Hematopoietic multipotent progenitor cell treated with erythropoietin and hydrocortisone succinate and interleukin-3 and kit ligand, for 6 days (in vitro differentiated cells): ENCODE measurements at places on chromosomes 5 and 9.

DNA sequence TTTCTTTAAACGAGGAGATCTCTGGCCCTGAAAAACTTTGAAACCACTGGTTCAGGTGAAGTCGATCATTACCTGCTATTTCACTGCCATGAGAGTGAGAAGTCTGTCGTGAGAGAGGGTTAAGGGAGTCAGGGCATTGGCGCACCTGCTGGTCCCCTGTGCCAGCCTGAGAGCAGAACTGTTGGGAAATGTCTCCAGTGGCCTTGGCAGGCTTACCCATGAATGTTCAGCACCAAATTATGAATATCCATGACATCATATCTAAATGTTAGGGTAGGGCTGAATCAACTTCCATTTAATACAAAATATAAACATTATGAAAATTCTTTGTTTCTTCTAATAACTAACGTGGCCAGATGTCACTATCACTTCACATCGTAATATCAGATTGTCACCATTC lies 379.3 kb downstream of the KDM4C start:
- DNase-seq: no peak

DNA sequence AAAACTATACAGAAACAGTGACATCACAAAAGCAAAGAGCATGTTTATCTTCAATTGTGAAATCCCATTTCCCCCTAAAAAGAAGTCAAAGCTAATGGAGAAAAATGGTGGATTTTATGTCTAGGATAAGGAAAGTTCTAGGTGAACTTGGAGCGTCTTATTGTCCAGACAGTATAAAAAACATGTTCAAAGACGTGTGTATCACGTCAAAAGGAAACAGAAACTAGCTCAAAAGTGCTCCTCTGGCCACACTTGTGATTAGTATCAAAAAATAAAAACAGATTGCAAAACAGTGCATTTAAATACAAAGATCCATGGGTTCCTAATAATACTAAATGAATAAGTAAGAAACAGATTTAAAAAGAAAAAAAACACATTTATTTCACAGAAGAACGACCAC lies 568.9 kb downstream of the ANXA1 start:
- no peak for DNase-seq

DNA sequence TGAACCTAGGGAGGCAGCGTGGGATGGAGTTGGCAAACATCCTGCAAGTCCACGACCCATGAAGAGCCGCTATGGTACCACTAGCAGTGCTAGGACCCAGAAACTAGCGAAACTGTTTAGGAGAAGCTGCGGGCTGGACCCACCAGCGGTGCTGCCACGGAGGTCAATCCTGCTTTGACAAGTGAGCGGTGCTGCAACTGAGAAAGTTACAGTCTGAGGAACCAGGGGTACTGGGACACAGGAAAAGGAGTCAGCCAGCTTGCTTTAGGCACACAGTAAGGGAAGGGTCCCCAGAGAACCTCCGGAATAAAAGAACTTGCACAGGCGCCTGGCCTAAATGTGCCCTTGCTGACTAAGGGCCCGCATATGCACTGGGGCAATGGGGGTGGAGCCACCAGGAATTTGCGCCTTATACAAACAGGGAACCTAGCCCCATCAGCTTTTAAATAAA lies 23.6 kb upstream of the ANXA2R start:
- DNase-seq: no peak

GRCh38 chr5:61307191-61307590 lies 24.9 kb upstream of the ZSWIM6 start:
- no peak for DNase-seq

DNA sequence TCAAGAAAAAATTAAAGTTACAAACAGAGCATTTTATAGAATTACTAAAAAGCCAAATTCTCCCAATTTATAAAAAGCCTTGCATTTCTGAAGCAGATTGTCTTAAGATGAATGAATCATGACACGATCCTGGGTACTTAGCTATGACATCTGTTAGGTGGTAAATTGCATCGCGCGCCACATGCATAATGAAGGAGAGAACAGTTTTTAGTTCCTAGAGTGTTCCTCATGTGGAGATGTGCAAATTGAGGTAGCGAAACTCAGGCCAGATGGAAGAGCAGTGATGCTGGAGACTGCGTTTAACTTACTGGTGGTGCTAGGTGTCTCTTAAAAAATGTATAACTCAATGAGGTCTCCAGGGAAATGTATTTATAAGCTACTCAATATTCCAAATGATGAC lies 516.1 kb downstream of the EFNA5 start:
- DNase-seq: no peak

- no peak for DNase-seq
Observed at GRCh38 chr5:180959661-180960060, 29.0 kb upstream of the BTNL3 start.

GRCh38 chr5:32506799-32507198 lies 62.3 kb upstream of the ZFR start:
- DNase-seq: no peak

DNA sequence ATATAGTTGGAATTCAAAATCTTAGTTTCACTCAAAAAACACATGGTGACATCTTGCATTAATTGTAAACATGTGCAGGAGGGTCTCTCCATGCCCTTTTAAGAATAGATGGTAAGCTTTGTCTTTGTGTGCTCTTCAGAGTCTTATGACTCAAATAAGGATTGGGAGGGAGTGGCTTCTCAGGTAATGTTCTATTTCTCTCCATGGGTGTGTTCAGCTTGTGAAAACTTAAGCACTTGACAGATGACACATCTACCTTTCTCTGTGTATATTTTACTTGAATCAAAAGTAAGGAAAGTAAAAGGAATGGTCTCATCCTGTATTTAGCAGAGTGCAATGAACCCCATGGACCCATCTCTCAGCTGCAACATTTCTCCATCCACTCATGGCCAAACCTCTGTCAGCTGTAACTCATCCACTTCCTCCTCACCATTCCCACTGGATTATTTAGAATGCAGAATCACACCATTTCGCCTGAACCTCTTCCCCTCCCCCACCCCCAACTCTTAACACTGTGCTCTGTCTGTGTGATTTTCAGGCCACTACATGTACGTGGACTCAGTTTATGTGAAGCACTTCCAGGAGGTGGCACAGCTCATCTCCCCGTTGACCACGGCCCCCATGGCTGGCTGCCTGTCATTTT lies 82.1 kb downstream of the MAMDC2 start:
- DNase-seq: no peak

GRCh38 chr5:140965905-140966292 lies 377 bp upstream of the PCDHAC2 start:
- no peak for DNase-seq

GRCh38 chr9:68933434-68934328 lies 80.2 kb downstream of the PRKACG start:
- no peak for DNase-seq

- DNase-seq: no peak
Observed at GRCh38 chr9:122307925-122308324, 43.2 kb downstream of the MRRF start.

DNA sequence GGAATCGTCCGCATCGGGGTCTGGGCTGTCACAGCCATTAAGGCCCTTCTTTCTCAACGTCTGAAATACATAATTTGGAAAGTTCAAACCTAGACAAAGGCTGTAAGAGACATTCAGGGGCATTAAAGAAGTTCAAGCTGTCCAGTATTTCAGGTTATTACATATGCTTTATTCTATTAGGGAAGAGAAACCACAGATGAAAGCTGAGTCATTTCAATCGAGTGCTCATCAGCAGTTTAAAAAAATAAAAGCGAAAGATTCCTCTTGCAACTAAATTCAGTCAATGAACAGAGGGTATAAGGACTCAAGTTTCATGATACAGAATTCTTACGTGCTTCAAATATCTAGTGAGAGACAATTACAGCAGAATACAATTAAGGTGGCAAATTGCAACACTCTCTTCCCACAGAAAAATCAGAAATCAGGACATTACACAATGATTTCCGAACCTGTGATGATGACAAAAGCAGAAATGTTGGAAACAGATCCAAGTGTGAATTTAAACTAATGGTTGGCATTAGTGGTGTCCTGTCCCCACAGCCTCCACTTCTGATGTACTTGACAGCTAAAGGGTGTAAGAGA lies 121.6 kb downstream of the MEF2C start:
- no peak for DNase-seq

- DNase-seq: no peak
Observed at GRCh38 chr5:74638544-74638969, 2.0 kb downstream of the ENC1 start.

DNA sequence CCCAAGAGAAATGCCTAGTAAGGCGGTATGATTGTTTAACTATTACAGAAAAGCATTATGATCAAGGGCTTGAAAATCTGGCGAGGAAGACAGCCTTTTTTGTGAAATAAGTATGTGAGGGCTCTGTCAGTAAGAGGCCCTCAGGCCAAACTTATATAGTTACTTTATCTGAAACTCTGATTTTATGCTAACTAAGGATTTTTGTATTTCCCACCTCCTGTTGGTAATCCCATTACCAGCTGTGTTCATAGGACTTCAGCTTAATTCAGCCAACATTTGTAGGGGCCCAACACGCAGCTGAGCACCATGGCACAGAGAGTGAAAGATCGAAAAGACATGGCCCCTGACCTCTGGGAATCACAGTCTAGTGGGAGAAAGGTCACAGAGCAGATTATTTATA lies 318.3 kb upstream of the WWC1 start:
- DNase-seq: no peak

DNA sequence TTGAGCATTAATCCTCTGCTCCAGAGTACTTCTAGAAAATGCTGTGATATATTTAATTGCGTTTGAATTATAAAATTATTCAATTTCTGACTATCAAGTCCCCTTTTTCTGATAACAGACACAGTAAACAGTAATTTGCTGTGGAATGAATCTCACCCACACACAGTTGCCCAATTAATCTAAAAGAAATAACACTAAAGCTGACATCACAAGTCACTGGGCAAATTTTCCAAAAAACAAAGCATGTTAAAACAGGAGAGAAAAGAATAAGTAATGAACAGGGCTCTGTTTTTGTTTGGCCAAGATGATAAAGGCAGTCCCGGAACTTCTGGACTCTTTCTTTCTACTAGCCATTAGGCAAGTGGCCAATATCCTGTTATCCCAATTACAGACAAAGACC lies 56.5 kb downstream of the SLC27A6 start:
- DNase-seq: no peak

GRCh38 chr9:136936645-136937170 lies 7.8 kb downstream of the FBXW5 start:
- no peak for DNase-seq

DNA sequence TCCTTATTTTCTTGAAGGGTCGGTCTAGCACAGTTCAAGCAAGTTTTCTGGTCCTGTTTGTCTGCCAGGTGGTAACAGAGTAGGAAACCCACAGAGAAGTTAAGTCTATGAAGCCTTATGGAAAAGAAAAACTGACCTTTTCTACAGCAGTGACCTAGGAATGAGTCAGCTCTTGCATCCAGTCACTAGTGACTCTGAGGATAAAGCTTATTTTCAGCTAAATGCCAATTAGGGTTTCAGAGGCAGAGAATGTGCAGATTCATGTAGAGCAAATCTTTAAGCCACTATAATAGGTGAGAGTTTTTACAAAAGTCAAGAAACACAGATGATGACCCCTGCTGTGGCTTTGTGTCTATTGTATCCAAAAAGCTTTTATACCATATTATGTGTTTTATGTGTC lies 100.7 kb downstream of the CWC27 start:
- DNase-seq: no peak

- peak; percentile 76 for DNase-seq
Observed at GRCh38 chr5:431001-431710, 11.8 kb upstream of the EXOC3 start.

GRCh38 chr5:160272889-160273288 lies 39.5 kb downstream of the CCNJL start:
- DNase-seq: no peak

GRCh38 chr9:81490605-81491331 lies 198.6 kb downstream of the TLE1 start:
- DNase-seq: no peak

- DNase-seq: peak; percentile 56
Observed at GRCh38 chr5:39274398-39275085, 55.2 kb upstream of the FYB1 start.

DNA sequence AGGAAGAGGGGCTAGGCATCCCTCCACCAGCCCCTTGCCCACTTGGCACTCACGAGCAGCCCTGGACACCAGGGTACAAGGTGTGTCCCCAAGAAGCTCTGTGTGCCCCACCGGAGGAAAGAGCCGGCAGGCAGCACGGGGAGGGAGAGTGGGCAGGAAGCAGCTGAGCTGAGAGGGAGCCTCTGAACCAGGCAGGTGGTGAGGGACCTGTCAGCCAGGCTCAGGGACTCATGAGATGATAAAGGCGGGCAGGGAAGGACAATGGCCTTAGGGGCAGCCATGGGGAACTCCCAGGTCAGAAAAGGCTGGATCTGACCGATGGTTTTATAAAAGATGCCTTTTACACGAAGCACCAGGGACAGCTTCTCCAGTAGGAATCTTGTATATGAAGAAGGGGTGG lies 112.0 kb downstream of the VAV2 start:
- no peak for DNase-seq

DNA sequence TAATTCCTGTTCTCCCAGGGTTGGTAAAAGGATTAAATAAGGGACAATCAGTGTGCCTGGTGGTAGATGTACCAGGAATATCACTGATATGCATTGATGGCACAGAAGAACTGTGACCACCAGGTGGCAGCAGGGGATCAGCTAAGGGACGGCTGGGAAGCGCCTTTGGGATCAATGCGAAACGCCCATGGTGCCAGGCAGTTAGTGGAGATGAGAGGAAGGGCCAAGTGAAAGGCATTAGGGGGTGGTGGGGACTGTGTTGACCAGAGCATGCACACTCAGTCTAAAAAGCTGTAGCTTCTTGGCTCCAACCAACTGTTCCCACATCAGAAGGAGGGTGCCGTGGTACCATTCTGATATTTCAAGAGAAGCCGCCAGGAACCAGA lies 55.6 kb downstream of the ARHGEF37 start:
- peak; percentile 86 for DNase-seq

GRCh38 chr5:132766020-132766805 lies 10.8 kb downstream of the SEPTIN8 start:
- no peak for DNase-seq

- no peak for DNase-seq
Observed at GRCh38 chr5:174191850-174192655, 146.5 kb downstream of the NSG2 start.

- DNase-seq: no peak
Observed at GRCh38 chr9:31034311-31034710, 1350.1 kb upstream of the ACO1 start.

DNA sequence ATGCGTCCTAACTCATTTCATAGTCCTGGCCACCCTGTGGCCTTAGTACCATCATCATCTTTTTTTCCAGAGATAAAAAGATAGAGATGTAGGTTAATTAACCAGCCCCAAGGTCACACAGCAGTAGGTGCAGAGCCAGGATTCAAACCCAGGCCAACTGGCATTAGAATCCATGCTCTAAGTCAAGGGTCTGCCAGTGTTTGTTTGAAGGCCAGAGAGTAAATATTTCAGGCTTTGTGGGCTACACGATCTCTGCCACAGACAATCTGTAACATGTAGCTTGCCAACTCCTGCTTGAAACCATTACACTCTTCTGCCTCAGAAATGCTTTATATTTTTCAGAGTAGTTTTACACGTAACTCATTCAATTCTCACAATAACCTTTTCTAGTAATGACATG lies 119.6 kb downstream of the EFNA5 start:
- DNase-seq: no peak

GRCh38 chr5:26388976-26389375 lies 649.4 kb downstream of the CDH9 start:
- DNase-seq: no peak

GRCh38 chr9:93290495-93291434 lies 106.8 kb downstream of the WNK2 start:
- DNase-seq: no peak
